ENCODE measurements at places on chromosomes 11 and 22.

DNA sequence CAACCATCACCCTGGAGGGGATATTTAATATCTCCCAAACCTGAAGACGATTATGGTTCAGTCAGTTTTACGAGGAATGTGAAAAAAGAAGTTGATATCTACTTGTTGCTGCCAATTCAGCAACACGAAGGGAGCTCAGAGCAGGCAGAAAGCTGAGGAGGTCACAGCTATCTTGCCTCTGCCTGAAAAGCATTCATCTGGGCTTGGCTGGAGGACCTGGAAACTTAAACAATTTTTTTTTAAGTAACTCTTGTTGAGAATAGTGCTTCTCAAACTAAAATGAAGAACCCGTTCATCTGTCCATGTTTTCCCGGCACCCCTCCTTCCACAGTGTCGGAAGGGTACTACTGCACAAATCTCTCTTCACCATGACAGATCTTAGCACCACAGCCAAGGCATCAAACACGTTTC, 98.9 kb downstream of the MICAL3 start:
- DNase-seq: no peak

GRCh38 chr11:77276271-77276670, 25.2 kb downstream of the GDPD4 start:
- no peak for DNase-seq

DNA sequence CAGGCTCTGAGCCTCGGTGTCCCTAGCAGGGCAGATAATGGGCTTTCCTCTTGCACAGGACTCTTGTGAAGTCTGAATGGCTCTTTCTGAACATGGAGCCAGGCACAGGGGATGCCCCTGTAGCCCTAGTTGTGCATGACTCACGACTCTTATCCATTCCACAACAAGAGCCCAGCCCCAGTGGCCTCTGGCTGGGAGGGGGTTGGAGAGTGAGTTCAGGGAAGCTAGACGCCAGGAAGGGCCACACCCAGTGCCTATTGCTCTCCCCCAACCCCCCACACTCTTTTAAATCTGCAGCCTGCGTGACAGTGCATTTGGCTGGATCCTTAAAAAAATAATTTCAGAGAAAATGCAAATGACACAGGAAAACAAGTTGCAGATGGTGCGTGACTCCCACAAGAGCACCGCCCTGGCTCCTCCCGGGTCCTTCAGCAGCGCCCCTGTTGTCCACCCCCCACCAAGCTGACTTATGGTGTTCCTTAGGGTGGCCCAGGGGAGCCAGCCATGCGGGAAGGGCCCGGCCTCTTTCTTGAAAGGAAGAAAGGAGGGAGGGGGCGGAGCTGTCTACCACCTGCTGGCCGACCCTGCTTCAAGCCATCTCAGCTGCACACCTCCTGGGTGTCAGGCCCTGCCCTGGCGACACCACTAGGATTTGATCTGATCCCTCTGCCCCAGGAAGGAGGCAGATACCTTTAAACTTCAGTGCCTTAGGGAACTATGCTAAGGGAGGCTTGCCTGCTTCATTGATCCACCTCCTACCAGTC, 74.7 kb downstream of the MN1 start:
- no peak for DNase-seq

- no peak for DNase-seq
Observed at GRCh38 chr11:74957937-74958629, 9.0 kb downstream of the SPCS2 start.

GRCh38 chr22:30996462-30996861, 27.4 kb downstream of the TUG1 start:
- no peak for DNase-seq

- DNase-seq: no peak
Observed at GRCh38 chr11:19432370-19433061, 191.8 kb upstream of the E2F8 start.
